H9 (cell line): ENCODE measurements at places on chromosomes 16 and 17. TPM values are rescaled to one million over a fixed set of nuclear protein-coding genes. Genes with fewer than 3 reads are reported as not detected.

DNA sequence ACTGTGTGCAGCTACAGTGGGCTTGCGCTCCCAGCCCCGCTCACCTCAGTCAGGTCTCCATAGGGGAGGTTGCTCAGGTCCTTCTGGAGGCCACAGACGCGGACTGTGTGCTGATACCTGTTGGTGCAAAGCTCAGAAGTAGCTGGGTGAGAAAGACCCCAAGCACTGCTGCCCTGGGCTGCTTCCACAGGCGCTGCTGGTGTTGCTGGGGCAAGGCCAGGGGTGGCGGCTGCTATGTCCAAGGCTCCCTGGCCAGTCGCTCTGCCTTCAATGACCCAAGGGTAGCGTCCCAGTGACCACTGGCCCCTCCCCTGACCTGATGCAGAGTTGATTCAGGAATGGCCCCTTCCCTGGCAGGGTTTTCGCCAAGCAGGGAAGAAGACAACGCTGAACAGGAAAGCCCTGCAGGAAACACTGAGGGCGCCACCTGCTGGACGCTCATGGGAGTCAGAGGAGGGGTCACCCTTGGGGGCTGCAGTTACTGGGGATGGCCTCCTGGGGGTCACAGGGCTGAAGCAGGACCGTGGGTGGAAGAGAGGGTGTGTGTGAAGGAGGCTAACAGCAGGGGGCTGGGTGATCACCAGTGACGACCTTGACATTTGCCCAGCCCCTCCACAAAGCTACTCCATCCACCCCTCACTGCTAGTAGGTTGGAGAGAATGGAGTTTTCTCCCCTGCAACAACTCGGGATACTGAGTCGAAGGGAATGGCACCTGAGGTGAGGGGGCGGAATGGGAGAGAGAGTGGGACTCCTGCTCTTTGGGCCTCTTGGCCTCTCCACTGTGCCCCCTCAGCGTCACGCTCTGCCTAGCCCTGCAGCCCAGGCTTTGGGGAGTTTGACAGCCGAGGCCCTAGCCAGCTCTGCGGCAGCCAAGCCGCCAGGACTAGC lies 38.3 kb downstream of the ABCC12 start:
- no peaks in the 10 kb centered on the region for H3K4me1 ChIP-seq
- peak; percentile 89 for DNase-seq
- no peaks in the 10 kb centered on the region for H3K27me3 ChIP-seq

GRCh38 chr16:67184995-67185650 lies 1.4 kb upstream of the MATCAP1 start:
- no peaks in the 10 kb centered on the region for H3K36me3 ChIP-seq
- peaks cover 6% of the 10 kb centered on the region; the same call in 1 of the 2 replicates for H3K4me1 ChIP-seq
- peak; percentile 96 for DNase-seq
- H3K27me3 ChIP-seq, result peaks cover 4% of the 10 kb centered on the region; the same call in 1 of the 2 replicates
- H3K4me3 ChIP-seq, result peak overlapping the region; percentile 81

- no peaks in the 10 kb centered on the region for H3K4me1 ChIP-seq
- H3K27ac ChIP-seq, result no peak overlapping the region
- no peak for DNase-seq
- H3K27me3 ChIP-seq, result no peaks in the 10 kb centered on the region
- H3K36me3 ChIP-seq, result no peaks in the 10 kb centered on the region
- no peak overlapping the region for H3K4me3 ChIP-seq
These were observed 14.2 kb upstream of the RHBDF2 start for GRCh38 chr17:76515274-76515949.

Gene TPSG1
- not detected in 2 replicates for total RNA-seq

Gene ACTG1
- 4,136 and 4,160 TPM in 2 replicates for total RNA-seq
